ENCODE measurements at places on chromosomes 2 and 18. TPM values are rescaled to one million over a fixed set of nuclear protein-coding genes. Genes with fewer than 3 reads are reported as not detected.

DNA sequence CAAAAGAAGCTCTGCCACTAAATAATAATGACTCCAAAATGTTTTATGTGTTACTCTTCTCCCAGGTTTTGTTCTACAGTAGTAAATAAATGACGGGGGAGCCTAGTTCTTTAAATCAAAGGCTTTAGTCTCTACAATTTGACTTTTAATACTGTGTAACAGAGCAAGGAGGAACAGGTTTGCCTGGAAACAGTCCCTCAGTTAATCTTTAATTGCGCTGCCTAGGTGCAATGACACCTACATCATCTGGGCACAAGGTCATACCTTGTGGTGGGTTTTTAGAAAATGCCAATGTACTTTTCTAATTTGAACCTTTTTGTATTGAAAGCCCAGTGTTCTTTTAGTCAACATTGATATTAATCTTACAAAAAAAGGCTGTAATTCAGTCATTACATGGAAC lies 287.3 kb upstream of the SETBP1 start:
- DNase-seq, result peak; percentile 40

DNA sequence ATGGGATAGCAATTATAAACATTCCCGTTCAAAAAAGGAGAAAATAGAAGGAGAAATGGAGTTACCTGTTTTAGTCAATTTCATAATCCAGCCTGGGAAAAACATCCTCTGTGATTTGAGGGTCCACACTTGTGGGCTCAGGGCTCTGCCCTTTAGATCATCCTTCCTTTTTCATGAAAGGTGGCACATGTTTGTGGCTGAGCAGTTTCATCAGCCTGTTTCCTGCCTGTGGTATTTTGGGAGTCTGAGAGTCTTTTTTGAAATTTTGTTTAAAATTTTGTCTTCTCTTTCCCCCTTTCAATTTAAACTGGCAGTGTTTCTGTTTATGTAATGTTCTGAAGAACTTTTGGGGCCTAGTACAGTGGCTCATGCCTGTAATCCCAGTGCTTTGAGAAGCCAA lies 84.0 kb downstream of the KIAA1328 start:
- no peak for DNase-seq

The ABCG5 gene
- 0.75 TPM for polyA plus RNA-seq

The MC5R gene
- polyA plus RNA-seq, result 0.28 TPM

GRCh38 chr2:44168681-44169154 lies at the start of gene PPM1B:
Gene PPM1B (plus strand): TSS chr2:44168875. CDS start chr2:44201200, 32,325 bp downstream.
- DNase-seq, result no peak

GRCh38 chr2:131056932-131057287 lies 36.4 kb downstream of the FAM168B start:
- DNase-seq, result no peak

DNA sequence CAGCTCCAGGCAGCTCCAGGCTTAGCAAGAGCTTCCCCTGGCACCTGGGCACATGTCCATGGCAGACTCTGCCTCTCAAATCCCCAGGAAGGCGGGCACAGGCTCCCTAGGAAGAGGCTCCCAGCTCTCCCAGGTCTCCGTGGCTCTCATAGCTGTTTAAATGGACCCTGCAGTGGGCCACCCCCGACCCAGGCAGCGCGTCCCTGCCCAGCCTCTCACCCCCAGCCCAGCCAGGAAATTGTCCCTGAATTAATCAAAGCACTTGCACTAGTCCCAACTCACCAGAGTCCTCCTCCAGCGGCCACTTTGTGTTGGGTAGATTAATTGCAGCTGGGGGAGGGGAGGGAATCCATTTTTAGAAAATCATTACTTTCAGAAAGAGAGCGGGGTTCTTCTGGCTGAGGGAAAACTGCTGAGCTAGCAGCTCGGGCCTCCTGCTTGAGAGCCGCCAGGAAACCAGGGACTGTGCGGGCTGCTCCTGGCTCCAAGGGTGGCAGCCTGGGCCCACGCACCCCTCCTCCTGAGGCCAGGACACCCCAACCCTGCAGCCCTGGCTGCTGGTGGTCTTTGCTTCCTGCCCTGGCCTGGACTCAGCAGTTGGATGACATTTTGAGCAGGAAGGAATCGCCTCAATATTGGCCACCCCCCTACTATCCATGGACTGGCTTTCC lies 36.0 kb downstream of the SMAD7 start:
- no peak for DNase-seq

DNA sequence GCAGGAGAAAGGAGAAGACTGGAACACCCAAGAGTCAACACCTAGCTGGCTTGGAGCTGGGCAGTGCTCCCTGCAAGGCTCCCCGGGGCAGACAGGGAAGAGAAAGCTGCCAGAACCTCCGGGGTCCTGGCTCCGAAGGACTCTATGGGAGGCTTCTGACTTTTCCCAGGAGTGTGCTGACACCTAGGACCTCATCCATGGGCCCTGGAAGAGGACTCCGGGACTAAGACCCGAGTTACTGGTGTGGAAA lies 37.8 kb upstream of the ATP6V1B1 start:
- DNase-seq, result no peak

The CHST9 gene
- 2.9 TPM for polyA plus RNA-seq

DNA sequence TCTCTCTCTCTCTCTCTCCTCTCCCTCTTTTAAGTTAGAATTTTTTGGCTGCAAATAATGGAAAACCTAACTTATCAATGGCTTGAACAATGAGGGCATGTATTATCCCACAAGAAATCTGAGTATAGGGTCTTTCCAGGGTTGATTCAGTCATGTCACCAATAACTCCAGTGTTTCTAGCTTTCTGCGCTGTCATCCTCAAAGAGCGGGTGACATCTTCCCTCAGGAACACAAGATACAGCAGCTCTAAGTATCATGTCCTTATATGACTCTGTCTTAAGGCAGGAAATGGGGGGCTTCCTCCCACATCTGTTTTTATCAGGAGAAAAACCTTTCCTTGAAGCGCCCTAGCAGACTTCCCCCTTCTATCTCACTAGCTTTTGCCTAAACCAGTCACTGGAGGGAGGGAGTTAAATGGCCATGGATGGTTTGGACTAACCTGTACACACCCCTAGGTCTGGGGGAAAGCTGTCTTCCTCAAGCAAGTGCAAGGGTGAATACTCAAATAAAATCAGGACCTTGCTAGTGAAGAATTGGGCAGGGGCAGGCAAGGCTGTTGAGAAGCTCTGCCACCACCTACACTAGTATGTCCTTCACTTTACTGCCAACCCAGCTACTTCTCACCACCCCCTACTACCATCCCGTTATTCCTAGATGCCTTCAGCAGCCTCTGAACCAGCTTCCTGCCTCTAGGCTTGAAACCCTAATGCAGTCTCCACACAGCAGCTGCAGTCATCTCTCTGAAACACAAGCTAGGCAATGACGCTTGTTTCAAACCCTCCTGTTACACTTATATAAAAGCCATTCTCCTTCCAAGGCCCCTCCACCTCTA lies 7.5 kb upstream of the TUBA4A start:
- no peak for DNase-seq

DNA sequence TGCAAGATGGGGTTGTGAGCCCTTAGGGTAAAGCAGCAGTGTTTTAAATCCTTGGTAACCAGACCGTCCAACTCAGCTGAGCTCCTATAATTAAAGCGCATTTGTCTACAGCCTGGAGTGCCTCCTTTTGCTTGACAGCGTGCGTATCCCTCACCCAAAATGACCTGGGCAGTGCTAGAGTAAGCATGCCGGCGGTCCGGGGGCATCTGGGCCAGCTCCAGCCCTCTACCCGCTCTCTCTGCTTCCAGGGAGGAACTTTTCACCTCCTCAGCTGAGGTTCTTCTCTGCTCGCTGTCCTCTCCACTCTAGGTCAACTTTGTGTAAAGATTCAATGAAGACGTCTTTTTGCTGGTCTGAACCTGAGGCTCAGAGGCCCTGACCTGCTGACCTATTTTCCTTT lies 102.4 kb upstream of the TPO start:
- DNase-seq, result no peak

- DNase-seq, result no peak
Observed at GRCh38 chr2:165647409-165647808, 146.6 kb downstream of the GALNT3 start.

DNA sequence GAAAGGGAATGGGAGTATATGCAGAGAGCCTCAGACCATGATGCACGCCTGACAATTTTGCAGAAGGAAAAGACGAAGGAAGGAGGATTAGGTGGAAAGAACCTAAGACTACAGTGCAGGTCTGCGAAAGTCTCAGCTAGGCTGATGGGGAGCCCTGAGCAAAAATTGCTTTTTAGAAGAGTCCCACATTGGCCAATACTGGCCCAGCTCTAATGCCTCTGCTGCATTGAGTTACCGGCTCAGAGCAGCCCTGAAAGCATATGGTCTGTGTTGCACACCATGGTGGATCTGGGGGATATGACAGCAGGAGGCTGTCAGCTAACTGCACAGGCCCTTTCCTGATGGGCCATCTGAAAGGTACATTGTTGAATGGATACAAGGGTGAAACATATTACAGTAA lies 48.3 kb upstream of the CAVIN2 start:
- no peak for DNase-seq

The ANKRD30BL gene
- polyA plus RNA-seq, result 1.2 TPM

The POTEI gene
- polyA plus RNA-seq, result 0.50 TPM

- no peak for DNase-seq
Observed at GRCh38 chr2:161199912-161200701, 39.9 kb downstream of the TANK start.

DNA sequence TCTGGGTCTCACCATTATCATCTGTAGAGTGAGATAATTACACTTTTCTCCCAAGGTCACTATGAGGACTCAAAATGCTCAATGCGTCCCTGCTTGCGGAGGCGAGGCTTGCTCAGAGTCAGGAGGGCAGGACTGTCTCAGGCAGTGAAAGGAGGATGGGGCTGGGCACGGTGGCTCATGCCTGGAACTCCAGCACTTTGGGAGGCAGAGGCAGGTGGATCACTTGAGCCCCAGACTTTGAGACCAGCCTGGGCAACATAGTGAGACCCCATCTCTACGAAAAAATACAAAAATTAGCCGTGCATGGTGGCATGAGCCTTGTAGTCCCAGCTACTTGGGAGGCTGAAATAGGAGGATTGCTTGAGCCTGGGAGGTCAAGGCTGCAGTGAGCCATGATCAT lies 1.8 kb upstream of the KCNIP3 start:
- no peak for DNase-seq

DNA sequence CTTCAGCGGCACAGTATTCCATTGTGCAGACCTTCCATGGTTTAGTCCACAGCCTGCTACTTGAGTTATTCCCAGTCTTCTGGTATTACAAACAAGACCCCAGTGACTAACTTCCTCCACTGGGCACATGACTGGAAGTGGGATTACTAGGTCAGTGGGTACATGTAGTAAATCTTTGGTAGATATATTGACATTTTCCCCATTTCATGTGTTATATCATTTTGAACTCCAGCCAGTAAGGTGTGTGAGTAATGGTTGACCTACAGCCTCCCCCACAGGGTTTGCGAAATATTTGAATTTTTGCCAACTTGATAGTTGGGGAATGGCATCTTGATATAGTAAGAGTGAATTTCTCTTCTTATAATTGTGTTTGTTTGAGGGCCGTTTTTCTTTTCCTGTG lies 58.8 kb downstream of the RNF144A start:
- no peak for DNase-seq

GRCh38 chr2:151379169-151379568 lies 21.8 kb downstream of the TNFAIP6 start:
- DNase-seq, result no peak

- no peak for DNase-seq
Observed at GRCh38 chr2:120525056-120526046, 179.4 kb downstream of the INHBB start.

The PAX8 gene
- 742 TPM for polyA plus RNA-seq

The ITGB1BP1 gene
- polyA plus RNA-seq, result 86.0 TPM

DNA sequence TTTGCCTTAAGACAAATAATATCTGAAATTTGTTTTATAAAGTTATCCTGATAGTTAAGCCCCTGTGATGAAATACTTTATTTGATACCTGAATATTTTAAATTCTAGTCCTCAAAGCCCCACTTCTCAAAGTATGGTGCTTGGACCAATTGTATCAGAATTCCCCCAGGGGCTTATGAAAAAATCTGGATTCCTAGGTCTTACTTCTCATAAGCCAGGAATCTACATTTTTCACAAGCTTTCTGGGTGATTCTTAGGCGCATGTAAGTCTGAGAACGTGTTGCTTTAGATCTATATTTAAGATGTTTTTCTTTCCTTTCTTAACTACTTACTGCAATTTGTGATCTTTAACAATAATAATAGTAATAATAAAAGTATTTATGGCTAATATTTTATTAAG lies 53.1 kb downstream of the MYO1B start:
- DNase-seq, result no peak

GRCh38 chr2:2707206-2707991 lies 376.3 kb upstream of the MYT1L start:
- no peak for DNase-seq

The SCN2A gene
- 2.8 TPM for polyA plus RNA-seq

- DNase-seq, result no peak
Observed at GRCh38 chr2:153551698-153552097, 73.1 kb upstream of the RPRM start.

The UBXN2A gene
- polyA plus RNA-seq, result 17.3 TPM

The CGREF1 gene
- 7.5 TPM for polyA plus RNA-seq

The SMAD7 gene
- 68.2 TPM for polyA plus RNA-seq

- no peak for DNase-seq
Observed at GRCh38 chr2:102585847-102586404, 33.4 kb upstream of the SLC9A2 start.

DNA sequence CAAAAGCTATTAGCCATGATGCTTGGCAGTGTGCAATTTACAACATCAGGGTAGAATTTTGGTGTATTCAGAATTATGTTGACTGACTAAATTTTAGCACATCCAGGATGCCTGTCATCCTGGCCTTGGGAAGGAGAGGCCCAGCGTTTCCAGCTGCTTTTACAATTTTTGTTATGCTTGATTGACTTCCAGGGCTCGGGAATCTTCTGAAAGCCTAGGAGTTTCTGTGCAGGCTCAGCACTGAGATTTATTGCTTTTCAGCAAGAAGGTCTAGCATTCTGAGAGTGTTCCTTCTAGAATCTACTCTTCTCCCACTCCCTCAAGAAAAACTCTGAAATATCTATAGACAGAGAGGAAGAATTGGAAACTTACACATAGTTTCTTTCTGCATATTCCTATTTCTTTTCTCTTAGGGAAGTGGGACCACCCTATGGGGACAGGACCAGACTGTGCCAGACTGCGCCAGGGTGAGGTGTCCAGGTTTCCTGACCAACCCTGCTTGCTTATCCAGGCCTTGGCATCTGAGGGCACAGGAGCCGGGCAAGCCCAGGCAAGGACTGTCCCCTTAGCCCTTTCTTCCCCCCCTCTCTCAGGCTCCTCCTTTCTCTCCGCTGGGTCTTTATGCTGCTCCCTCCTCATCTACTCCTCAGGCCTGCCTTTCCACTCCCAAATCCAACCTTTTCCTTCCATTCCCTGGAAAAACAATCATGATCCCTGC lies 26.9 kb downstream of the MAIP1 start:
- DNase-seq, result no peak

- no peak for DNase-seq
Observed at GRCh38 chr2:18094277-18094676, 215.8 kb downstream of the KCNS3 start.

The SPDYA gene
- polyA plus RNA-seq, result 0.81 TPM

The PSMA8 gene
- polyA plus RNA-seq, result not detected

GRCh38 chr2:229350117-229350805 lies 79.2 kb upstream of the PID1 start:
- no peak for DNase-seq

The REG1B gene
- polyA plus RNA-seq, result not detected

GRCh38 chr2:74512744-74513604 lies 1.3 kb upstream of the TLX2 start:
- DNase-seq, result no peak

The DNAJC5G gene
- 0.60 TPM for polyA plus RNA-seq

GRCh38 chr2:112137516-112138158 lies 548 bp upstream of the FBLN7 start:
- no peak for DNase-seq

The PLGLB1 gene
- 19.8 TPM for polyA plus RNA-seq

The KCNIP3 gene
- 19.1 TPM for polyA plus RNA-seq

GRCh38 chr2:166127217-166128155 lies at the start of gene SCN1A:
Gene SCN1A (minus strand): TSS chr2:166128020. CDS start chr2:166073621, 54,399 bp downstream.
- peak; percentile 20 for DNase-seq

The LONRF2 gene
- polyA plus RNA-seq, result 4.1 TPM
